Foreskin keratinocyte (primary cell): ENCODE measurements at places on chromosomes 5 and 9. TPM values are rescaled to one million over a fixed set of nuclear protein-coding genes. Genes with fewer than 3 reads are reported as not detected.

Gene SHOC1
- 0.03 and 0.04 TPM in 2 replicates for total RNA-seq

Gene LHX6
- 0.11 and 0.44 TPM in 2 replicates for total RNA-seq

Gene SV2C
- total RNA-seq: under 0.01 and 0.11 TPM in 2 replicates

Gene SPINK4
- total RNA-seq: not detected in 2 replicates

Gene PFN3
- not detected in 2 replicates for total RNA-seq

Gene ANKRD20A1
- 0.61 and 0.92 TPM in 2 replicates for total RNA-seq

Gene GKAP1
- total RNA-seq: 0.41 and 0.53 TPM in 2 replicates

Gene SAPCD2
- 4.8 and 5.2 TPM in 2 replicates for total RNA-seq

Gene FAXDC2
- 4.4 and 4.7 TPM in 2 replicates for total RNA-seq

Gene C6
- not detected in 2 replicates for total RNA-seq

Gene PTPN3
- 14.4 and 19.5 TPM in 2 replicates for total RNA-seq

Gene CAVIN4
- 0.61 and 0.67 TPM in 2 replicates for total RNA-seq

Gene ACTL7B
- total RNA-seq: not detected in 2 replicates

Gene NELFB
- 47.5 and 51.3 TPM in 2 replicates for total RNA-seq

Gene NRG2
- 0.42 and 0.58 TPM in 2 replicates for total RNA-seq

Gene GFPT2
- 0.04 and 0.07 TPM in 2 replicates for total RNA-seq

Gene ECM2
- 0.39 and 1.4 TPM in 2 replicates for total RNA-seq

Gene LRRC70
- 0.31 and 0.39 TPM in 2 replicates for total RNA-seq

Gene FSTL4
- total RNA-seq: 0.39 and 0.44 TPM in 2 replicates

Gene SPATA9
- not detected in 2 replicates for total RNA-seq

Gene STKLD1
- 0.24 and 0.49 TPM in 2 replicates for total RNA-seq

Gene HSD17B3
- total RNA-seq: 0.27 TPM in 1 of 2 replicates, not detected in the other

Gene LPAR1
- total RNA-seq: 27.0 and 30.9 TPM in 2 replicates

Gene PPIC
- total RNA-seq: 25.9 and 29.0 TPM in 2 replicates

Gene C9orf153
- 0.28 TPM in 1 of 2 replicates, not detected in the other for total RNA-seq

Gene TTC16
- total RNA-seq: not detected in 2 replicates

Gene ANKRD34B
- total RNA-seq: not detected in 2 replicates

Gene GPRIN1
- total RNA-seq: 16.9 and 18.3 TPM in 2 replicates

Gene ATP10B
- total RNA-seq: under 0.01 TPM in 1 of 2 replicates, not detected in the other

Gene TAF1L
- total RNA-seq: not detected in 2 replicates

Gene SPINK13
- not detected in 2 replicates for total RNA-seq

Gene GRM6
- total RNA-seq: not detected in 2 replicates

Gene MLANA
- not detected in 2 replicates for total RNA-seq

Gene QRFP
- not detected in 2 replicates for total RNA-seq

Gene HTR1A
- not detected in 2 replicates for total RNA-seq

Gene MEF2C
- 0.41 and 0.56 TPM in 2 replicates for total RNA-seq

Gene KCNT1
- not detected in 2 replicates for total RNA-seq
